Activated T-cell treated with anti-CD3 and anti-CD28 coated beads for 4 hours (primary cell): ENCODE measurements at places on chromosomes 5 and 9.

GRCh38 chr5:100890461-100891008 is 12.5 kb downstream of the ST8SIA4 start:
- no peak for DNase-seq

- no peak for DNase-seq
Measured at GRCh38 chr5:154345255-154345952, 100.4 kb upstream of the SAP30L start.

- no peak for DNase-seq
Measured at GRCh38 chr5:127031863-127032232, 1.5 kb upstream of the MARCHF3 start.

DNA sequence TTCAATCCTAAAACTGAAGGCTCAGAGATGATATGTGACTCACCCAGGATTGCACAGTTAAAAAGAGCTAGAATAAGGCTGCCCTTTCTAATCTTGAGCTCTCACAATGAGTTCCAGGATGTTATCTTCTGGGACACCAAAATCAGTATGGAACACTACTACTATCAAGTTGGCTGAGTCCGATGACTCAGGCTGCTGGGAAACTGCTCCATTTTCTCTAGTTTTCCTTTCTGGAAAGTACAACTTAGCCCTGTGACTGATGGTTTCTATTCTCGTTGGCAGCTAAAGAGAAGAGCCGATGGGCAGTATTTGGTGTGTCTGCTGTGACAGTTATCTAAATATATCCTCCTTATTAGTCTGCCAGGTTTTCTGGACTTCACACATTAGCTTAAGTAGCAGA is 37.9 kb upstream of the DPYSL3 start:
- DNase-seq = no peak

- no peak for DNase-seq
Measured at GRCh38 chr9:29422438-29422837, 1849.2 kb upstream of the C9orf72 start.

DNA sequence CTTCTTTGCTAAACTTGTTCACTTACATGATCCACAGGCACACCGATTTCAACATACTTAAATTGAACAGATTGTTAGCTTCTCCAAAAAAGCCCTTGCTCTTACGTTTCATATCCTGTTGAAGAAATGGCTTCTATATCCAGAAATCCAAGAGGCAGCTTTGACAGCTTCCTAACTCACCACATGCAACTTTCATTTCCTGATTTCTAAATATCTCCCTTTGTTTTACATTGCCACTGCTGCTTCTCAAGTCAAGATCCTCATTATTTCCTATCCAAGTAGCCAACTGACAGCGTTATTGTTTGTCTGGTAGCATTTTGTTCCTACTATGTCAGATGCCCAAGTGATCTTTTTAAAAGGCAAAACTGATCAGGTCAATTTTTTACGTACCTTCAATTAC is 913.2 kb upstream of the TYRP1 start:
- DNase-seq = no peak

GRCh38 chr9:126695701-126696400 is 82.1 kb downstream of the LMX1B start:
- no peak for DNase-seq

GRCh38 chr9:8188723-8189407 is 389.3 kb upstream of the DMAC1 start:
- no peak for DNase-seq

GRCh38 chr5:149063017-149063687 is at the start of gene SH3TC2:
TSS of gene SH3TC2 (minus strand) at chr5:149063062. CDS start at chr5:149063022, 40 bp downstream.
- DNase-seq = no peak

GRCh38 chr9:95974389-95974788 is 98.9 kb downstream of the ERCC6L2 start:
- DNase-seq = no peak

DNA sequence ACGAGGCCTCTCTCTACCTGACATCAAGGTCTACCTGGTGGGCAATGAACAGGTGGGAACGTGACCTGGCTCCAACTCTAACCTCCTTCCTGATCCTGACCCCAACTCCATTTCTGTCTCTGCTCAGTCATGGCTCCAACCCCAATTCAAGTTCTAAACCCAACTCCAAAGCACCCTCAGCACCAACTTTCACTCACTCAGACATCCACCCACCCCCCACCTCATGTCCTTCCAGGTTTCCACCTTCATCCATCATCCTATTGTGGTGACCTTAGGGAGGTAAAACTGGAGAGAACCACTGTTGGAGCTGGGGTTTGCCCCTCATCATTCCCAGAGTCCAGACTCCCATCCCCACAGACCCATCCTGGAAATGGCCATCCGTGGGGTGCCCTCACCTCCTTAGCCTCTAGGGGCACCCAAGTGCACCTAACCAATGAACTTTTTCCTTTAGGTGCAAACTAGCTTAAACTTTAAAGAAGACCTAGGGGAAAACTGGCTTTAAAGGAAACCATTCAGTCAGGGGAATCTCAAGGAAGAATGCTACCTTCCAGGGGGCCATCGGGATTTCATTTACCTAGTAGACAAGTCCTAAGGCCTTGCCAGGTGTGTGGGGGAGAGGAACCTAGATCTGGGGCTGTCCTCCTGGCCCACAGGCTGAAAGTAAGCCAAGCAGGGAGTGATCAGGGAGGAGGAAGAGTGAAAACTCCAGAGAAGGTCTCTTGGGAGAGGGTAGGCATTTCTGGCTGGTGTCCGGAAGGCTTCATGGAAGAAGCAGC is 11.3 kb downstream of the RGS14 start:
- no peak for DNase-seq

GRCh38 chr9:70142101-70142500 is 98.5 kb downstream of the MAMDC2 start:
- DNase-seq = no peak

DNA sequence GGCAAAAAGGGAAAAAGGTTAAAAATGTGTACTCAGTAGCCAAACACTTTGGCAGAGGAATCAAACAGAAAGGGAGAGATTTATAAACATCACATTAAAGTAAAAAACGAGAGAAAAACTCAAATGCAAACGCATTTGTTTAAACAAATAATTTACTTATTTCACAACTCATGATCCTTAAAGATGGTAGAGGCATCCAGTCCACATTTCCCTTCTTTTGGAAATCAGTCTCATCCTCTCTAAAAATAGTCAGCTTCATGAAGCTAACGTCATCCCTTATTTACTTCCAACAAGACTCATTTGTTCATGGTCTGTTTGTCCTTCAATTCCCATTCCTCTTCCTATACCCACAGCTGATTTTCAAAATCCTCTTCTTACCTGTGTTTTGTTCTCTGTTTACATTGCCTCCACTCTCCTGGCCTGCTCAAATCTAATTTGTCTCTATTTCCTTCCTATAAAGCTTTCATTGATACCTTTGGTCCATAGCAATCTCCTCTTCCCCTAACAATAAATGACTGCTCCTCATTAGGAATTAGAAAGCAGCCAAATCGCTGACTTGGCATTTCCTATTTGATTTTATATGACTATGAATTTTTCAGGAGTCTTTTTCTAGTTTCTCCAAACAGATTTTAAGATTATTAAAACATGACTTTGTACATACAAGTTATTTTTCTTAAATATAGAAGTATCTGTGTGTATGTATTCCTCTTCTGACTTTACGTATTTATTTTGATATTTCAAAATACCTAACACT is 805.3 kb downstream of the TLE1 start:
- DNase-seq = no peak

DNA sequence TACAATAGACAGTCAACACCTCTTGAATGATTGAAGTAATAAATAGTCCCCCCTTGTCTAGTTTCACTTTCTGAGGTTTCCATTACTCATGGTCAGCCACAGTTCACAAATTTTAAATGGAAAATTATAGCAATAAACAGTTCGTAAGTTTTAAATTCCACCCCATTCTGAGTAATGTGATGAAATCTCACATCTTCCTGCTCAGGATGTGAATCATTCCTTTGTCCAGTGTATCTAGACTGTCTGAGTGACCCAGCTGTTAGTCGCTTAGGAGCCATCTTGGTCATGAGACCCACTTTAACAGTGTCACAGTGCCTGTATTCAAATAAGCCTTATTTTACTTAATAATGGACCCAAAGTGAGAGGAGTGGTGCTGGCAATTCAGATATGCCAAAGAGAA is 311.6 kb upstream of the PRR16 start:
- no peak for DNase-seq

GRCh38 chr9:130446101-130446861 is 1.5 kb downstream of the ASS1 start:
- DNase-seq = no peak

GRCh38 chr5:4113905-4114304 is 518.3 kb downstream of the IRX1 start:
- no peak for DNase-seq

GRCh38 chr5:171709930-171710329 is 75.7 kb upstream of the SMIM23 start:
- DNase-seq = no peak

GRCh38 chr9:32589083-32589723 is 16.2 kb upstream of the NDUFB6 start:
- no peak for DNase-seq

DNA sequence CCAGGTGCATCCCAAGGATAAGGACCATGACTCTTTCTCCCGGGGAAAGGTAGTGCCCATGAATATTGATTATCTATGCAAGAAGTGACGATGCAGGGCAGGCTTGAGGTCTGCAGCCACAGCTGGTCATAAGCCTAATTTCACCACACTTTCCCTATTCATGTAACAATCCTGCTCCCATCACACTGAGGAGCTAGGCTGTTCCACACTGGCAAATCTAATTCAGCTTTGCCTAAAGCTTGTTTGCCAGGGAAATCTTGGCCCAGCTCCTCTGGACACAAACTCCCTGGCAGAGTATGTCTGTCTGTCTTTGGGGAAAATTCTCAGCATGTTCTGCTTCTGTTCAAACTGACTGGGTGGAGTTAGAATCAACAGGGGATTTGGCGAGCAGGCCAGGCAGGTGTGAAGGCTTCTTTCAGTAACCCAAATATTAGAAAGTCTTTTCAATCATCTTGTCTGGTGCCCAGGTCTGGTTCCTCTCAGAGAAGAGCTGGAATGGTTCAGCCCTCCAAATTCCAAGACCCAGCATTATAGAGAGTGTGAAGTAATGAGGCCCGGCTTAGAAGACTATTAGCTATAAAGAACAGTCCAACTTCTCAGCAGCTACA is 88.5 kb upstream of the SPDL1 start:
- DNase-seq = no peak

DNA sequence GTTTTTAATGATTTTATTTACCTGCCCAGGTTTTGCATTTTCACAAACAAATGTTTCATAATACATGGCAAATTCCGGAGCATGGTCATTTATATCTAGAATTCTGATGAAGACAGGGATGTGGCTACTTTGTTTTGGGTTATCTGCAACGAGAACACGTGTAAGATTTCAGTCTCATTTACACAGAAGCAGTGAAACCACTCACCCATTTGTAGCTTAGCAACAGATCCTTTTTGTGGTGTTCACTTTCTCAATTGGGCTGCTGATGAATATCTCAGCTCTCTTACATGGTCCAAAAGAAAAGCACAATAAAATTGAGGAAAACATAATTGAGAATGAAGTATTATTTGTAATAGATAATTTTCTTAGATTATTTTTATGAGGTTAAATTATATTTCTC is 148.6 kb downstream of the CDH9 start:
- DNase-seq = no peak

DNA sequence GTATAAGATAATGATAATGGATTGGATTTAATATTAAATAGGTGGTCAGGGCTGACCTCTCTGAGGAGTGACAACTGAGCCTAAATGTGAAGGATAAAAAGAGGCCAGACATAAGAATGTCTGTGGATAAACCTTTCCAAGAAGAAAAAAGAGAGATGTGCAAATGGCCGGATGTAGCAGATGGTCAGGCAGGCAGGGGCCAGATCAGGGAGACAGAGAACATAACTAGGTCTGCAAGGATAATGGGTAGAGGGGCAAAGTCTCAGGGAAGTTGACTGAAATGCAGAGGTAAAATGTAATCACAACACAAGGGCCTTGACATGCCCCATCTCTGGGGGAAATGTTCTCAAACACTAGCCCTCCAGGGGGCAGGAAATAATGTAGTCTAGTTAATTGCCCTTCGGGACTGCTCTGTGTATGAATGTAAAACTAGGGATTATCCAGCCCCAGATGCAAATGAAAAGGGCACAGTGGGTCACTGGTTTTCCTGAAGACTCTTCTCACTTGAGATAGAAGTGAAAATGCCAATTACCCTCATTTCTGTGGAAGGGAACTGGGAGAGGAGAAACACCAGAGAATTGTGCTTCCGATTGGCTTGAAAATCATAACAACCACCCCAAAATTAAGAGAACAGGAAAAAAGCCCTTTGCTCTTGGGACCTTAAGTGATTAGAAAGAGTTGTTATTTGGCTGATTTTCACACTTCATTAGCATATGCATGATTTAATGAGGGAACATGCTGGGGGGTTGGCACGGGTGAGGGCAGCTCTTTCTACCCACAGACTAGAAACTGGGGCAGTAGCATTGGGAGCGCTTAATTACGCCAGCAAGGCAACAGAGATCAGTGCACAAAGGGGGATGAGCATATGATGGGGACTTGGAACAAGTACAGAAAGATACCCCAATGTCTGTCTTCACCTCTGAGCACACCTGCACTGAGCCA is 88.6 kb downstream of the PPP2R2B start:
- DNase-seq = no peak

DNA sequence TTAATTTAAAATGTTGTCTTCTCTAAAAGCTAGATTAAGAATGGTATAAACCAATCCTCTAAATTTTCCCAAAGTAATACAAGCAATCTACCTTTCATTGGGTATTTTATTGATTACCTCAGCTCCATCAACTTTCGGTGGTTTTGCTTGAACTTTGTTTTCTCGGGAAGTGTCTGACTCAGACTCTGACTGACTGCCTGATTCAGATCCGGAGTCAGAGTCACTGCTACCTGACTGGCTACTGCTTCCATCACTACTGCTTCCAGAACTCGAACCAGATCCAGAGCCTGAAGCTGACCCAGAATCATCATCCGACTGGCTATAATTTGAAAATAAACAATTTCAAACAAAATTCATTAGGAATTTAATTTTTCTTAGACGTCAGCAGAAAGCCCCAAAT is 24.0 kb downstream of the CHD1 start:
- DNase-seq = no peak

GRCh38 chr5:179872828-179873575 is 14.4 kb upstream of the MRNIP start:
- DNase-seq = no peak

DNA sequence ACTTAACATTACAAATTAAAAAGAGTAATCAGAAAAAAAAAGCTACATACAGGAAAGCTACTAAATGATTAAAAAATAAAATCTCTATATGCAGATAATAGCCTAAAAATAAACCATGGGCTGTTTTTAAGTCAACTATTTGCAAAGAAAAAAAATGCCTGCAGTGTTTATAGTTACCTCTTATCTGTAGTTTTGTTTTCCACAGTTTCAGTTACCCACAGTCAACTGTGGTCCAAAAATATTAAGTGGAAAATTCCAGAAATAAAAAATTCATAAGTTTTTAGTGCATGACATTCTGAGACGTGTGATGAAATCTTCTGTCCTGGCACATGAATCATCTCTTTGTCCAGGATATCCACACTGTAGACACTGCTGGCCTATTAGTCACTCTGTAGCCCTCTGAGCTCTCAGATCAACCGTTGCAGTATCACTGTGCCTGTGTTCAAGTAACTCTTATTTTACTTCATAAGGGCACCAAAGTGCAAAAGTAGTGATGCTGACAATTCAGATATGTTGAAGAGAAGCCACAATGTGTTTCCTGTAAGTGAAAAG is 59.2 kb downstream of the PRELID2 start:
- no peak for DNase-seq
